Mesenteric fat pad (tissue), 1 donor: ENCODE measurements at places on chromosomes 5 and 9.

- no peak for DNase-seq
These were observed 193.6 kb downstream of the ZSWIM6 start for GRCh38 chr5:61525512-61526206.

- peak; percentile 53 for DNase-seq
These were observed 154.8 kb upstream of the TBC1D2 start for GRCh38 chr9:98410185-98410697.

DNA sequence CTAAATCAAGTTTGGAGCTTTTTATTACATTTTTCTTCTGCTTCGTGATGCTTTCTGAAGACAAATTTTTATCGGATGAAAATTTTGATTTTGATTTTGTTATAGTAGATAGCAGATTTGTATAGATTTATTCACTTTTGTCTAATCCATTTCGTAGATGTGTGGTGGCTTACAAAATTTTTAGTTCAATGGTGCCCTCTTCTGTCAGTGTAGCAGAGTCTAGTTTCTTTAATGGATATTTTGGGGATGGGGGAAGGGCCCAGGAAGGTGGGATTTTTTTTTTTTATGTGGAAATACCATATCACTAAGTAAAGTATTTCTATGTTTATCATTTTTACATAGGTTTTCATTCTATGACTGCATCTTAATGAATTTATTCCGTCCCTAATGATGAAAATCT, 259.9 kb upstream of the TARS1 start:
- no peak for DNase-seq

- no peak for DNase-seq
These were observed 128.5 kb downstream of the NR3C1 start for GRCh38 chr5:143274952-143275351.

DNA sequence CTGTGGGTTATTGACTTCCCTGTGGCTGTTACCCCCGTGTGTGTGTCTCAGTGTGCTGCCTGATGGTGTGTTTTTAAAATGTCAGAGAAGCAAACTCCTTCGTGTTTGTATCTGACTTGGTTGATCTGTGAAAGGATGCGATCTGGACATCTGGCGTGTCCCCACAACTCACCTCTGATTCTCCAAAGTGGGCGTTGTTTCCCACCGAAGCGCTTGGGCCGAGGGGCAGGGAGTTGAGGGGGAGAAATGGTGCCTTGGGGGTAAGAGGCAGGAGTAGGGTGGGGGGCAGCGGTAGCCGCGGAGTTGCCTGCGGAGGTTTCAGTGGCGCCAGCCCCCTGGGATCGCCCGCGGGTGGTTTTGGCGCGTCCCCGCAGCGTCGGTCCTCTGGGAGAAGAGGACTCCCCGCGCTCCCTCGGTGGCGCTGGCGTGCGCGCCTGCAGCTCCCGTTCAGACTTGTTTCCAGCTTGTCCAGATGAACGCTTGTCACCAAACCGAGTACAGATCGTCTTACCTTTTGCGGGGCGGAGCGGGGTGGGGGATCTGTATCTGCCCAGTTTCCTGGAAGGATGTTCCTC, 1.1 kb downstream of the MAST4 start:
- no peak for DNase-seq

DNA sequence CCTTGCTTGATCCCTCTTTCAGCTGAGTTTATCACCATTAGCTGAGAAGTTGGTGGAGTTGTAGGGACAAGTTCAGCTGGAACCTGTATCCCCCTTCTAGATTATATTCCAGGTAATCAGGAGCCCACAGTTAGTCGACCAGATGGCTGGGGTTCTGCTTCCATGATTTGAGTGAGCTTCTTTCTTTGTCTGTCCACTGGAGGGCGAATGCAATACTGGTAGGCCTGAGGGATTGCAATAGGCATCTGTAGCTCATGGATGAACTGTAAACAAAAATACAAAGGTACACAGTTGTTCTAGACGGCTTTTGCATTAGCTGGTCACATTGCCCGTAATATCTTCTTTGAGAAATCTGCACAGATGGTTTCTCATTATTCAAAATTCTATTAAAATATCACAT, 88.9 kb downstream of the PCSK5 start:
- DNase-seq: no peak

DNA sequence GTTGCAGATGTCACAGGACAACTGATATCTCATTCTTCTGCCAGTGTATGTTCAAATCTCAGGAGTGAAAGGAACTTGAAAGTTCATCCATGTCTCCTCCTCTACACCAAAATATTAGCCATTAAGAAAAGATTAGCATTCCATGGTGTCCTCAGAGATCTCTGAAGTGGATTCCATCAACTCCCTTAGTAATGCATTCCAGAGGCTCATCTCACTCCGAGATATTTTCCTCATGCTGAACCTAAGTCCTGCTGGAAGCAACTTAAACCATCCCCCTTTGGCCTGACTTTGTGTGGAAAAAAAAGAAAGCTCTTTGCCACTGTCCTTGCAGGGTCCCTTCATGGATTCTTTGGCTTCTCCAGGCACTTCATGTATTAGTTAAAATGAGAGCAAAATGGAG, 155.7 kb upstream of the ZNF462 start:
- DNase-seq: no peak

GRCh38 chr5:1899201-1899600, 16.5 kb upstream of the IRX4 start:
- no peak for DNase-seq

GRCh38 chr9:106643211-106643930, 219.6 kb upstream of the ZNF462 start:
- DNase-seq: no peak

- no peak for DNase-seq
These were observed 691 bp downstream of the DMXL1 start for GRCh38 chr5:119071561-119071995.

DNA sequence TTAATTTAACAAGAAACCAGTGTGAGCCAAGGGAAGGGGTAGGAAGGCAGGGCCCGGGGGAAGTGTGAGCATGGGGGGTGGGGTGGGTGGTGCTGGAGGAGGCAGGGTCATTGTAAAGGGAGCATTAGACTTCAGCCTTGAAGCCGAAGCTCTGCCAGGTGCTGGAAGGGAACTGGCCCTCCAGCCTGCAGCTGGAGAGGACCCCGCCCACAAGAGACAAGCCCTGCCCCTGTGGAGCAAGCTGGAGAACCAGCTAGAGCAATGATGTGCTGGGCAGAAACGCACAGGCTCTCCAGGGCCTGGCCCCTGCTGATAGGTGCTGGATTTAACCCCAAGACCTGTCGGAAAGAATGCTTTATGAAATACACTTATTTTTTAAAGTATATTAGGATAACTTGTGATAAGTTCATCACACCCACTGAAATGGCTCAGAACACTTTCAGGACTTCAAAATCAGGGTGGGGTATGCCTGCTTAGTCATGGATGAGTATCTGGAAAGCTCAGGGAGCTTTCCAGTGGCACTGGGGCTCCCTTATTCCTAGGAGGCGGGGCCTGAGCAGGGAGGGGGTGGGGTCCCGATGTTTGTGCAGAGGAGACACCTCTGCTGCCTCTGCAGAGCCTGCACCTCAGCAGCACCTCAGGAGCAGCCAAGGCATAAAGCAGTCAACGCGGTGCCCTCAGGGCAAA, 27.1 kb downstream of the UBE2QL1 start:
- DNase-seq: no peak

- DNase-seq: no peak
These were observed 130.2 kb downstream of the PCSK5 start for GRCh38 chr9:76020652-76021051.

DNA sequence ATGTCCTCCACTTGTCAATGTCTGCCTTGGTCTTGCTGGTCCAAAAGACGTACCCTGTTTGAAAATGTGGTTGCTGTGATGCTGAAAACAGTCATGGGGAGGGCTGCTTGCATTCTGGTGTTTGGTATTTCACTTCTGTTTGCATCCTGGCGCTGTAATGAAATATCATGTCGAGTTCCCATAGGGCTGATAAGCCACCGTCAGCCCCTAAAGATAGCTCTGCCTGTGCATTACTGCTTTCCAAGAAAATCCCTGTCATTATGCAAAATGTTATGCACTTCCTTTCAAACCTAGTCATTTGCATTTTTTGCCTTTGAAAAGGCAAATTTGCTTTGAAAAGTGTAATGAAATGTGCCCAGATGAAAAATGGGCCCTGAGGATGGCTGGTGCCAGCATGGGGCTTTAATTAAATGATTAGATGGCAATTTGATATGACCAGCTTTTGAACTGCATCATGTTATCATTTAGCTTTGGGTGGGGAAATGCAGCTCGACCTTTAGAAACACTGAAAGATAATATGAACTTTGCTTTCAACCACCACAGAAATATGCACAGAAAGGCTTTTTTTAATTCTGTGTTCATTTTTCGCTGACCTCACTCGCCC, 374.4 kb upstream of the SGCD start:
- no peak for DNase-seq

DNA sequence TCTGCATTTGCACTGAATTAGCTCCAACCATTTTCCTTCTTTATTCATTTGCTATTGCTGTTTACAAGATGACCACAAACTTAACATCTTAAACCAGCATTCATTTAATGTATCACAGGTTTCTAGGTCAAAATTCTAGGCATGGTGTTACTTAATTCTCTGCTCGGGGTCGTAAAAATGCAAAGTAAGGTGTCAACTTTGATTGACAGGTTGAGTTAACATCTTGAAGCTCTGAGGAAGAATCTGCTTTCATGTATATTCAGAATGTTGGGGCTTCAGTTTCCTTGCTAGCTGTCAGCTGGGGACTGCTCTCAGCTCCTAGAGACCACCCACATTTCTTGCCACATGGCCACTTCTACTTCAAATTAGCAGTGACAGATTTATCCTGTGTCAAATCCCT, 348.7 kb upstream of the GRIN3A start:
- no peak for DNase-seq

DNA sequence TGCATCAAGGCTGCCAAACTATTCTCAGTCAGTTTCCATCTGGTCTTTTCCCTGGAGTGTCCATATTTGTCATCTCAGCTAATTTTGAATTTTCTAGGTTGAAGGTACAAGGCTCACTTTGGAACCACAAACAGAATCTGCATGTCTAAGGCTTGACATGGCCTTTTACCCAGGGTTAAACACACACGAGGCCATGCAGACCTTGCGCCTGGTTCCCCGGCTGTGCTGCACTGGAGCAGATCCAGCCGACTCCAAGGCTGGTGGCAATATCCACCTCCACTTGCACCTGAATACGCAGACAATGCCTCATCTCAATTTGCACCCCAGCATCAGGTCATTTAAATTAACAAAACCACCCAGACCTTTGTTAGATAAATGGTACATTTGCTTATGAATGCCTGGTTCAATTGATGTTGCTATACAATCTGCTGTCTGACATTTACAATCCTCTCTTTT, 276.2 kb downstream of the HSPA4 start:
- peak; percentile 59 for DNase-seq

- DNase-seq: peak; percentile 59
These were observed 42.5 kb upstream of the SLC9A3 start for GRCh38 chr5:566636-567309.

- no peak for DNase-seq
These were observed 65.8 kb upstream of the PLPP6 start for GRCh38 chr9:4596165-4596922.

DNA sequence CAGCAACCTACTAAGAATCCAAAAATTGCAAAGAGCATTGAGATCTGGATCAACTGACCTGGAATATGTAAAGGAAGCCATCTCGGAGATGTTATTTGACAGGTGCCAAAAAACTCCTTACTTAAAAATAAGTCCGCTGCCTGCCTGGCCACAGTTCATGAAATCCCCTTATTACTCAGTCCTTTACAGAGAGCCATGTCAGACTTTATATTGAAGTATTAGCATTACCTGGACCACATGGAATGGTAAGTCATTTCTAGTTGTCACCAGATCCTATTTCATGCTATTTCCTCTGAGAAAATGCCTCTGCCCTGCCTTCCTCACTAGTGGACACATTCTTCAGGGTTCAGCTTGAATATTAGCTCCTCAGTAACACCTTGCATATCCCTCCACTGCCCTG, 115.7 kb downstream of the DEPDC1B start:
- no peak for DNase-seq

DNA sequence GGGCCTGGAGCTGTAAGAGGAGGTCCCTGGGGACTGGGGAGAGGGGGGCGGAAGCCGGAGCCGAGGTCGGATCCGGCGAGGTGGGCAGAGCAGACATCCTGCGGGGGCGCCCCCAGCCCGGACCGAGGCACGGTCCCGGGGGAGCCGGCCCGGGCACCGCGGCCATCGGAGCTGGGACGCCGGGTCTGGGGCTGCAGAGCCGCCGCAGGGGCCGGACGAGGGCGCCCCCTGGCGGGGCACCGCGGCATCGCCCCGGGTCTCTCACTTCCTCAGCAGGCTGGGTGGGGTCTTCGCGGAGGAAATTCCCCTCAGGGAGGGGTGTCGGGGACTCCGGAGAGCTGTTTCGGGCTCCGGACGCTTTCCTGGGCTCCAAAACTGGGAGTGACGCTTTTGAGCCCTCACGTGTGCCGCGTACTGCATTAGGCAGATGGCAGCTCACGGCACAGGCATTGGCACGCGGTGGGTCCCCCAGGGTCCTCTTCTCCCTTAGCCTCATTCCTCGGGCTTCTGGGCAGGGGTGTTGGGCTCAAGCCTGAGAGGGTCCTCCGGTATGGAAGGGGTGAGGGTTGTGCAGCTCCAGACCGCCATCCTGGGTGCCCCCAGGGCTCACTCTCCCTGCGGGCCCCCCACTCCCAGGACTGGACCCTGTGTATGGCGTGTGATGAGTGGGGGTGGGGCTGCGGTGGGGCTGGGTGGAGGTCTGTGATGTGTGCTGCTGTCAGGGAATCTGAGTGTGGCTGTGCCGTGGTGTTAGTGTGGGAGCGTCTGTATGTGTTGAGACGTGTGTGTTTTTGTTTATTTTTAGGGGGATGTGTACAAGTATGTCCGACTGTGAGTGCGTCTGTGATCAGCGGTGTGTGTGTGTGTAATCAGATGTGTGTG, 29.6 kb downstream of the LHX2 start:
- no peak for DNase-seq

DNA sequence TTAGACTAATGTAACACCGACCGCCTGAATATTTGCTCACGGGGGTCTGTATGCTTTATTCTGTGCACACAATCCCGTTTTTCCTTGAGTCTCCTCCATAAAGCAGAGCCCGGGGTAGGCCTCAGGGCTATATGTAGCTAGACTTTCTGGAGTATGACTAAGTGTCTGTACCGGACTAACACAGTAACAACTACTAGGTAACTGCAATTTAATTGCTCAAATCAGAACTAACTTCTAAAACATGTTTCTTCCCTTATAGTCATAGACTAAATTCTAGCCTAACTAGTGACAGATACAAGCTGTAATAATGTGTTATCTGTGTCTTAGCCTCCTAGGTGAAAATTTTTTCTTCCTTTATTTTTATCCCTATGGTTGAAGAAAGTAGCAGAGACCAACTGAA, 2.1 kb downstream of the REEP5 start:
- no peak for DNase-seq

DNA sequence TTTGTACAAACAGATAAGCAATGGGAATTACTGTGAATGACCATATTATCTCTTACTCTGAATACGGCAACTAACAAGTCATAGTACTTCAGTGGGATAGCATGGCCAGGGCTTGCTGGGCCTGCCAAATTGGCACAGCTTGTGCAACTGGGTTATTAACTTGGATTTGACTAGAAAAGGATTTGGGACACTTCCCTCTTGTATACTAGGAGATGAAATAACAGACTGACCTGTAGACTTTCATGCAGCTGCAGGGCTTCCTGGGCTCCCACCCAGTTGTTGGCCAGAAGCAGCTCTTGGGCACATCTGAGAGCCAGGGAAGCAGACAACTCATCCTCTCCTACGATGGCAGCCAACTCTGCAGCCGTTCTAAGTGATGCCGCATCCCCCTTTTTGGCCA, 39.8 kb downstream of the CNOT8 start:
- DNase-seq: no peak

GRCh38 chr9:84136119-84136868, 155.7 kb downstream of the RMI1 start:
- no peak for DNase-seq

GRCh38 chr5:107670932-107671741, at the start of gene EFNA5:
EFNA5 (minus strand) TSS chr5:107670937.
- DNase-seq: peak; percentile 88
